Hematopoietic multipotent progenitor cell treated with erythropoietin and hydrocortisone succinate and interleukin-3 and kit ligand, for 4 days (in vitro differentiated cells): ENCODE measurements at places on chromosomes 2 and 18.

DNA sequence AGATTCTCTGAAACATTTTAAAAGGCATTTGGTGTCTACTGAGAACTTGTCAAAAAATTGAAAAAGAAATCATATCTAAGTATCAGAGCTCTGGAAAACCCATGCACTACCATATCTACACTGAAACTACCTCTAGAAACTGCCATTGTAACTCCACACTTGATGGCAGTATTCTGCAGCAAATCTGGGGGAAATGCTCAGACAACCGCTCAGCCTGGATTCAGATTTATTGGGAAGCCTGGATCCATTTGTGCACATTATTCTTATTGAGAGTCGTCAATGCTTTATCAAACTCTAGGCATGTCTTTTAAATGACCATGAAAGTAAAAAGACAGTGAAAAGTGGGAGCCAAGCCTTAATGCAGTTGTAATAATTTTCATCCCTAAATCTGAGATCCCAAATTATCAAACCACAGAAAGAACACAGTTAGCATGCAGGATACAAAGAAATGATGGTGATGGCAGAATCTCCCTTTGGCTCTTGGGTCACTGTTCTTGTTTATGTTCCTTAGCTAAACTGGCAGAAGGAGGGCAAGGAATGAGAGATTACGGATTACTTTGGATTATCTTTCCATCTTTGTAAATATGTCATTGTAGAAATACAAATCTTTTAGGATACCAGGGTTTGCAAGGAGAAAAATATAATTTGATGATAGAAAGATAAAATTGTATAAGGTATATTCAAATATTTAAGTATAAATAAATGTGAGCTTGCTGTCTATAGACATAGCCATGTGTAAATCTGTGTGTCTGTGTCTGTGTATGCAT, 512.1 kb upstream of the SYT4 start:
- DNase-seq, result no peak

- peak; percentile 44 for DNase-seq
Observed at GRCh38 chr2:88754585-88755320, 63.3 kb downstream of the RPIA start.

- DNase-seq, result no peak
Observed at GRCh38 chr2:47401789-47402554, 984 bp upstream of the MSH2 start.

DNA sequence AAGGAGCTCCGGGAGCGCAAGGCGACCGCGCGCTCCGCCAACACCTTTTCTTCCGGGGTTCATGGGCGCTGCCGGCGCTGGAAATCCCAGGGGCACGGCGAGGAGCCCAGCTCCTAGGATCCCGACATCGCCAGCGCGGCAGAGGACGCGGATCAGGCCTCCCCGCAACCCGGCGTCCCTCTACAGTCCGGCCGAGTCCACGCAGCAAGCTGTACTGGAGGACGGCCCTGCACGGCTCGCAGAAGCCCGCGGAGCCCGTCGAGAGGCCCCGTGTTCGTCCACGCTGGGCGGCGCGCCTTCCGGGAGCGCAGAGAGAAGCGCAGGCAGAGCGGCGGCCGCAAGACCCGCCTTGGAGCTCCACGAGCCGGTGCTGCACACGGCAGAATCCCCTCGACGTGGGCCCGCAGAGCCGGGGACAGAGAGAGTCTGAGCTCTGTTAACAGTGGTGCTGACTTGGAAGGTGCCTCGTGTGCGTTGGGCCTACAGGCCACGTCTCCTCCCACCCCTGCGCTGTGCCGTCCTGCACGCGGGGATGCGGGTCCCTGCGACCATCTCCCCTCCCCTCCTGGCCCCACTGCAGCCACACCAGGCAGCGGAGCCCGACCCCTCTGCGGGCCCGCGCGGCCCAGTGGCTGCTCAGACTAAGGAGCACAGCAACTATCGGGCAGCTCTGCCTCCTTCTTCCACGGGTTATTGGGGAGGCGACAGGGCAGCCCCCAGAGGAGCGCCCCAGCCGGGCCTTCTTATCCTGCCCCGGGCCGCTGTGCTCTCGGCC, 28.1 kb upstream of the PTPN2 start:
- DNase-seq, result no peak

GRCh38 chr2:127415593-127416505, 2.4 kb upstream of the PROC start:
- DNase-seq, result peak; percentile 79
